ENCODE measurements at places on chromosomes 16 and 17.

- peak; percentile 41 for DNase-seq
These were observed 3.5 kb downstream of the CTNS start for GRCh38 chr17:3639981-3640596.

- DNase-seq = no peak
These were observed 3.2 kb downstream of the SPG7 start for GRCh38 chr16:89511374-89511773.

DNA sequence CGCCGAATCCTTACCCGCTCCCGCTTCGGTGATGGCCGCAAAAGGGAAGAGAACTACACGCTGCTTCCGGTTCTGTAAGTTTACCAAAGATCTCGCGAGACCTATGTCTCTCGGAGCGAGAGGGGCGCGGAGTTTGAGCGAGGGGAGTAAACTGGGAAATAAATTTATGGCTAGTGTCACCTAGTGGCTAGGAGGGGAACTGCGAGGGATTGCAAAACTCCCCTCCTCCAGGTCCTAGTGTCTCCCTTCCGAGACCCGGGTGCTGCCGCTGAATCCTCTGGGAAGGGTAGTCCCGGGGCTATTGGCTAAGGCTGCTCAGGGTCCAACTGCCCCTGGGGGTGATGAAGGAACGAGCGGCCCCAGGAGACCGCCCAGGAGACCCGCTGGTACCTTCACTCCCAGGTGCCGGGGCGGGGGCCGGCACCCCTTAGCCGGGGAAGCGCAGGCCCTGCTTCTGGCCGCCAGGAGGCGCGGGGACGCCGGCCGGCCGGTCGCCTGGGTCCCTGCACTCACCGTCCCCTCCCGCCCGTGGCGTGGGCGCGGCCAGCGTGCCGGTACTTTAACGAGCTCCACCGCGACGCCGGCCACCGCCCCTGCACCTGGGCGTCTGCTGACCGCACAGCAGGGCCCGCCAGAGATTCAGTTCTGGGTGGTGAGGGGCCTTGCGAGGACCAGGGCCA is at the start of gene RPL26:
Gene RPL26, minus strand, starts transcription at position 51 of the 680 bp plus-strand sequence. CDS start 883 bp downstream, outside the sequence.
- DNase-seq = peak; percentile 97

DNA sequence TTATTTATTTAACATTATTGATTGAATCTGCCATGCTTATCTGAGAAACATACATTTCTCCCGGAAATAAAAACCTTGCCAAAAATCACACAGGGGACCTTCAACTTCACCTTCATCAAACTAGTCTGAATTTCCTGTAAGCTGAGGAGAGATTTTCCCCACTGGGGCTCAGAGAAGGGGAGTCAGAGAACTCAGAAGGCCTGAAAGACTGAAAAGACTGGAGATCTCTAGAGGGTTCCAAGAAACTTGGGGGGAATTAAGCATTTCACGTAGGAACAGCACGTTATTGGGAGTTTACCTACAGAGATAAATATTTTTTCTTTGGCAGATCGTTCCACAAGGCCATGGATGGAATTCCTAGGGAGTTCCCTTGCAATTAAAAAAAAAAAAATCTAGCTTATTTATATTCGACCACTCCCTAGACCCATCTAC is 528 bp upstream of the NOL11 start:
- DNase-seq = no peak

DNA sequence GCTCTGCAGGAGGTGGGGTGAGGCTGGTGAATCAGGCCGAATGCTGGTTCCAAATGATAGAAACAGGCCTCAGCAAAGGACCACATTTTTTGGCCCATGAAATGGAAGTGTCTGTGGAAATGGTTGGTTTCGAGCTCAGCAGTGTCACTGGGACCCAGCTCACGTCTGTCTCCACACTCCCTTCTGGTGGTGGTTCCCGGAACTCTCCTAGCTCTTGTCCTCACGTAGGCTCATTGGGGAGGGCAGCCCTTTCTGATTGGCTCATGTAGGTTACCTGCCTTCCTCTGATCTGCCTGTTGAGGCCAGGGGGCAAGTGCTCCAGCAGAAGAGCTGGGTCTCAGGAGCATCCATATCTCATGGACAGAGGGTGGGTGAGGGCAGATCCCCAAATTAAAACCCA is 4.0 kb downstream of the ALG1 start:
- DNase-seq = no peak

DNA sequence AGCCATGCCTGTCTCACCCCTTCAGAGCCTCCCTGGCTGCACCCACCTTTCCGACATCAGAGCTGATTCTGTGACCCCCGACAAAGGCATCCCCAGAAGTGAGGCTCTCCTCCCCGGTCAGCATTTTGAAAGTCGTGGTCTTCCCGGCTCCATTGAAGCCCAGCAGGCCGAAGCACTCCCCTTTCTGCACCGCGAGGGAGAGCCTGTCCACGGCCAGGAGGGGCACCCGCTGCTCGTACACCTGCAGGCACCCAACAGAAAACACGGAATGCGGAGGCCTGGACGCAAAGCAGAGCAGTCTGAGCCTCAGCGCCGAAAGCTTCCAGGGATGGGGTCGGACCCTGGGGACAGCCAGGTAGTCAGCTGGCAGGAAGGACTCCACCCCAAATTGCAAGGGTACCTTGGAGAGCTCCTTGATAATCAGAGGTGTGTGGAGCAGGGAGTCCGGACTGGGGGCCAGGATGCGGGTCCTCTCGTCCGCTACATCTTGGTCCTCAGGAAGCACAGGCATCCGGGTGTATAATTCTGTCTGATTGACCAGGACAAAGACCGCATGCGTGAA is 13.1 kb upstream of the RNPS1 start:
- no peak for DNase-seq

GRCh38 chr16:557463-558297 is 2.5 kb upstream of the PRR35 start:
- DNase-seq = no peak
